HEK293T (cell line): ENCODE measurements at places on chromosomes 5 and 9.

DNA sequence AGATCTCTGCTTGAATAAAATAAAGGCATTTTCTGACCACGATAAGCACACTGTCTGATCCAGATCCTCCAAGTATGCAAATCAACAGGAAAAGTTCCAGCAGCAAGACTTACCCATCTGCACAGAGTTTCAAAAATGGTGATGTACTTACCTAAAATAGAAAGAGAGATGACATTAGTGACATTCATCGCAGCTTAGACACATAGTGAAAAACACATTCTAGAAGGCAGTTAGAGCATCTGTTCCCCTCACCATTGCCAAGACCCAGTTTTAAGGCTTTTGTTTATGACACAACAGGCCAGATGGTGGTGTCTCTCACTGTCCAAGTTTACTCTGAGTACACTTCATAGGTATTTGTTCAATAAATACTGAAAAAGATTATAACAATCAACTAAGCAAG, 207.7 kb downstream of the PDE4D start:
- DNase-seq = no peak

DNA sequence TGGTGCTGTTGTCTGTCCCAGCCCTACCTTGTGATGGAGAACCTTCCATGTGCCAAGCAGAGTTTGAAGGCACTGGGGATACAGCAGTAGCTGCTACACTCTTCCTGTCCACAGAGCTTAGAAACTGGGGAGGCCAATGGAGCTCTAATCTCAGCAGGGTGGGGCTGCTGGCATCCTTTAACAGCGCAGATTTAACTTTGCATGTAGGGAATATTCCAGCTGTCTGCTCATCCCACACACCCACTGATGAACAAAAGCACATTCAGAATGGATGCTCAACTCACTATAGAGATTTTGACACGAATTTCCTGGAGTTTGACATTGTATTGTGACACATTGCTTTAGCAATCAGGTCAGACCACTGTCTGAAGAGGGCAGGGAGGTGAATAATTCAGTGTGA, 49.0 kb downstream of the TMEM215 start:
- DNase-seq = no peak

DNA sequence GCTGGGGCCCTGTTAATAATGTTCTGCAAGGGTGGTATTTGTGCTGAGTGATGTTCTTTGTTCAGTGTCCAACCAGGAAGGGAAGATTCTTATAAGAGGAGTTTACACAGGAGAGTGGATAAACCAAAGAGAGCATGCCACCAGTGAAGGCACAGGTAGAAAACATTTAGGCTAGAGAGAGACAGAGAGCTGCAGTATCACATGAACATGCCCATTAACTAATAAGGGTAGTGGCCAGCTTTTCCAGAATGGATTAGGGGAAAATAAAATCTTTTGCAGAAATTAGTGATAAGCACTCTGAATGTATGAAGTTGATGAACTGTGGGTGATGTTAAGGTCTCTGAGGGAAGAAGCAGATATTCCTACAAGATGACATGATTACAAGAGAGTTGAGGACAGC, 54.1 kb upstream of the PRLR start:
- DNase-seq = no peak

DNA sequence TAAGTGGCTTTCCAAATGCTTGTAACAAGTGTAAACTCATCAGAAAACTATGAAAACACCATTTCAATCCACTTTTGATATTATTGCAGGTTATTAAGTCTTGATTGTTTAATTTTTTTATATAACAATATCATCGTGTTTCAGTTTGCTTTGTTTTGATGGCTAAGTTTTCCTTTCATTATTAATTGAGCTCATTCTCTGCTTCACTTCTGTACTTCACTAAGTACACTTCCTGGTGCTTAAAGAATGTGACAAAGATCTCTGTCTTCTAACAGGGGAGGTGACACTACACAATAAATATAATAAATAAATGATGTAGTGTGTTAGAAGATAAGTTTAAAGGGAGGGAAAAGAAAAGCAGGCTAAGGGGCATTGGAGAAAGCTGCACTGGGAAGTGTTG, 13.0 kb upstream of the RAD23B start:
- DNase-seq = no peak

GRCh38 chr5:54254482-54255198, 55.7 kb downstream of the ARL15 start:
- DNase-seq = no peak

DNA sequence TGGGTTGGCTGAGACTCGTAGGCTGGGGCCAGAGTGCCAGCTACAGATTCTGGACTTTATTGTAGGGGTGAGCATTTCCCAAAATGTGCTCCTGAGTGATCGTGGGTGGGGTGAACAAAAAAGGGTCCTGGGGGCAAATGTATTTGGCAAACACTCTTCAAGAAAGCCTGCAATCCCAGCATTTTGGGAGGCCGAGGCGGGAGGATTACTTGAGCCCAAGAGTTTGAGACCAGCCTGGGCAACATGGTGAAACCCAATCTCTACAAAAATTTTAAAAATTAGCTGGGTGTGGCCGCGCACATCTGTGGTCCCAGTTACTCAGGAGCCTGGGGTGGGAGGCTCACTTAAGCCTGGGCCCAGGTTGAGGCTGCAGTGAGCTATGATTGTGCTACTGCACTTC, 55.5 kb upstream of the CDKN2AIPNL start:
- DNase-seq = no peak

DNA sequence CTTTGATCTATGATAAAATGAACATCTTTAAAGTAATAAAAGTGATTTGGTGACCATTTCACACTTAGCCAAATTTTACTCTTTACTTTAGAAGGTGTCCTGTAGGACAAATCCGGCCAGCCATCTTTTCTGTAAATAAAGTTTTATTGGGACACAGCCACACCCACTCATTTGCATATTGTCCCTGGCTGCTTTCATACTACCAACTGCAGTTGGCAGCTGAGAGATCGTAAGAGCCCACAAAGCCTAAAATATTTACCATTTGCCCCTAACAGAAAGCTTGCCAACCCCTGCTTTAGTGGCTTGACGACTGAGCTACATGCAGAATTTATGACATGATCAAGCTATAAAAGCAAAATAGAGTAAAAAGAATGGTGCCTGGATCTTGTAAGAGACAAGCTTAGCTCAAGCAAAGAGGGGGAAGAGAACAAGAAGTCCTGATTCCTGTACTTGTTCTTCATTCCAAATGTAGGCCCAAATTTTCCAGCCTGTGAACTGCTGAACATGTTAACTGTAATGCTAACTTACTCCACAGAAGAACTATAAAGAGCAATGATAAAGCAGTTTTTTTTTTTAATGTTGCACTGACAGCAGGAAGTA, 7.4 kb upstream of the FBXO10 start:
- DNase-seq = no peak

GRCh38 chr9:136010176-136010575, 49.0 kb upstream of the UBAC1 start:
- DNase-seq = no peak

- DNase-seq = no peak
Measured at GRCh38 chr9:18905028-18905882, 127.8 kb downstream of the SAXO1 start.

DNA sequence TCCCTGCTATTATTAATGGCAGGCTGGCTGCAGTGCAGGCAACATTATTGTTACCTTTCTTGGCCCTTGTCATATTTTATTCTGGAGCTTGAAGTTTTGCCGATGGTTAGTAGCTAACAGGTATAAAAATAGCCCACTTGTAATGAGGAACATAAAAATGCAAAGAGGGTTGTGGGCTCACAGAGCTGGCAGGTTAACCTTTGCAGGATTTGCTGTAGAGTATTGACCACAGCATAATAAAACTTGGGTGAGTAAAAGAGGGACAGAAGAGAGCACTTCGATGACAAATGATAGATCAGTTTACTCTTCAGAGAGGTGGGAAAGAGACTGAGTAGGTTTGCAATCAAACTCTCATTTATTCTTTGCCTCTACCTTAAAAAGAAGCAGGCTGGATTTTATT, 49.7 kb upstream of the SGCD start:
- DNase-seq = no peak

GRCh38 chr9:11457825-11458790, 845.3 kb upstream of the PTPRD start:
- DNase-seq = peak; percentile 3

GRCh38 chr9:20683351-20684034, 566 bp upstream of the FOCAD start:
- DNase-seq = no peak

DNA sequence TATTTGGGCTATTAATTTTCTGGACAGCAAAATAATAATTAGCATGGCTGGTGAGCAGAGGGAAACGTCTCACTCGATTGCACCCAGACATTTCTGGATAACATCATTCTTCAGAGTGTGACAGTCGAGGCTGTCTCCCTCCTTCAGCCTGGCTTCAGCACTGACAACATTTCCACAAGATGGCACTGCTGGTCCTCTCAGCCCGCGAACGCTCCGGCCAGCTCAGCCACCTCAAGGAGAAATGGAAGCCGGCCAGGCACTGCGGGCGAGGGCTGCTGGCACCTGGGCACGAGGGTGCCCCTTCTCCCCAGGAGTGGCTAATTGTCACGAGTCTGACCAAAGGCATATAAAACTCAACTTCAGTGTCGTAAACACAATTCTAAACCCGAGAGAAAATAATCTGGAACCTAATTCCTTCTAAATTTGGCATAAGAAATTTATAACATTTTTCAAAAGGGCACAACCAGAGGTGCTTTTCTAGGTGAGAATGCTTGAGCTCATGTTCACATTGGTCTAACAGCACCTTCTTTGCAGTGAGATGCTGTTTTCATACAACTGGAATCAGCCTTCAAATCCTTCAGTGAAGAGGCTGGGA, 65.9 kb downstream of the DAP start:
- peak; percentile 69 for DNase-seq

GRCh38 chr5:56019306-56020272, 24.8 kb upstream of the IL6ST start:
- DNase-seq = no peak

DNA sequence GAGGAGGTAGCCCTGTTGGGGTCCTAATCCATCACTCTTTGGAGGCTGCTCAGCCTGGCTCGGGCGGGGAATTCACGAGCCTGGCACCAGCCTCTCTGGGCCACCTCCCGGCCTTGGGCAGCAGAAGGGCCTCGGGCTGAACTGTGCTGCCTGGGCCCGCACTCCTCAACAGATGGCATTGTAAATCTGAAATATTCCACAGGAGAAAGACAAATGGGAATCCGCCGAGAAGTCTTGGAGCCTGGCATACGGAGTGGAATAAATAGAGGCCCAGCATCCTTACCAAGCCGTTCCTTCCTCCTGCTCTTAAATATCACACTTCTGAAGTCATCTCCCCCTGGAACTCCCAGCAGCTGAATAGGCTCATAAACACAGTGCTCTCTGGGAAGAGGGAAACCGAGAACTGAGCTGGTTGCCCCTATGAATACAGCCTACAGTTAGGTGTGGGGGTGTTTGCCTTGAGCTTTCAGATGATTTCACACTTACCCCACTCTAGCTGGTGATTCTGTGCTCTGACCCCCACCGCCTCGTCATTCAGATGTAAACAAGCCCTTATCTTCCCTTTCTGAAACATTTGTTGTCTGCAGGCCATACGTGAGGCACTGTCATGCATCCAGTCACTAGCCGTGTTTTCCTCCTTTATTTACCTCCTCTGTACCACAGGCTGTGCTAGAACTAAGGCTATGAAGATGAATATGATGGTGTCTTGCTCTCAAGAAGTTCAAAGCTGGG, 455.0 kb upstream of the CLINT1 start:
- DNase-seq = no peak

DNA sequence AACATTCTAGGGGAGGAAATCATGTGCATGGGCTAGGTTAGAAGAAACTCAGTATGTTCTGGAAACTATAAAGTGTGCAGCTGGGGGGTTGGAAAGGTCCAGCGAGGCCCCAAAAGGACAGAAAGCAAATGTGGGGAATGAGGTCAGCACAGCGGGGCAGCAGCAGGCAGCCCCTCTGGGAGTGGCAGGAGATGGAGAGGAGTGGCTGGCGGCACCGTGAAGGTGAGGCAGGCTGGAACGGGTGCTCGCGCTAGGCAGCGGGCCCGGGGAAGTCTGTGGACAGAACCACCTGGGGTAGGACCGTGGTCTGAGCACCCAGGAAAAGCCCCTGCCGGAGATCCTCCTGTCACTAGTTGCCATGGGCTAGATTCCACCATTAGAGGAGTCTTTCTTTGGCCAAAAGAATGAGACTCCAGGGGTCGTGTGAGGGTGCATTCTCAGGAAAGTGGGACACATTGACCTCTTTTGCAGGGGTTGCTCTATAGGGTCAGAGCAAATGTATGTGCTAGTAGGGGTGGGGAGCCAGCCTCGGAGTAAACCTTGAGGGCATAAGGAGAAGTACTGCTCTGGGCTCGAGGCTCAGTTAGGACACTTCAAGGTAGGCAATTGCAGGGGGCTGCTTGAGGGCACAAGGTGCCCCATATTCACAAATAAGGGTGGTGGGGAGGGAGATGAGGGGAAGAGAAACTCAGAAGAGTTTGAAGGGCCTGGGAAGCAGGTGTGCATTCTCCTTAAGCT, 61.2 kb downstream of the IL6ST start:
- no peak for DNase-seq

DNA sequence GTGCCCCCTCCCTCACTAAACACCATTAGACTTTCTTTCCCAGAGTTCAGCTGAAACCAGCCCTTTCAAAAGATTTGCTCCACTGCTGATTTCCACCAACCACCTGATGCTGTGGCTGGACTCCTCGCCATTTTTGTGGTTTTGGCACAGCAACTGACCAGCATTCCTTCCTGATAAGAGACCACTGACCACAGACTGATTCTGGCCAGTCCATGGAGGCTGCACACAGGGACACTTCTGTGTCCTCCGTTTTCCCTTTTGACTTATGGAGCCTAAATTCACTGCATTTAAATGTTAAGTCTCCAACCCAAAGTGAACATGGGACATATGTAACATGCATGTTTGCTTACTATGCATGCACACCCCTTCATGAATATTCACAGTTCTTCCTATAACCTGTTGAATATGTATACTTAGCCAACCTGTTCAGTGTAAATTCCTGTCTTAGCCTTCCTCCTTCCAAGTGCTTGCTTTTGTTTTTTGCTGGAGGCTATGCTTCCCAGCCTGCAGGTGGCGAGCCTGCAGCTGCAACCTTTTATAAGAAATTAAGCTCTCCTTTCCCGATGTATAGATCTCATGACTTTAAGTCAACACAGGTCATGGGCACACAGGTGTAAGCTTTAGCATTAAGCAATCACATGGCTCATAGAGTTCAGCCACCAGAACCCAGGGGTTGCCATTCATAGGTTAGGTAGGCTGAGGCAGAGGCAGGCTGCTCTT, 78.7 kb downstream of the ACTL7B start:
- no peak for DNase-seq

GRCh38 chr9:3903273-3903672, 377.5 kb upstream of the RFX3 start:
- DNase-seq = no peak

DNA sequence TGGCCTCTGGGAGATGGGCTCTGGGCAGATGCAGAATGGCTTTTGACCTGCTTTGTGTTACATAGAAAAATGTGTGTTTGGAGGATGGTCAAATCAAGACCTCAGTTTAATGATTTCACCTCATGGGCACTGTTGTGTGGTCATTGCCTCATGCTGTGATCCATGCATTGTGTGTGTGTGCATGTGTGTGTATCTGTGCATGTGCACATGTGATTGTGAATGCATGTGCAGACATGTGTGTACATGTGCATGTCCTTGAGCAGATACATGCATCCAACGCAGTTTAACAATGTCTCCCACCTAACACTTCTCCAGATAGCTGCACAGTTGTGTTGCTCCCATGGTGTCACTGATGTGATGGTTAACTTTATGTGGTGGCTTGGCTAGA, 40.1 kb upstream of the S1PR3 start:
- no peak for DNase-seq
